ENCODE measurements at places on chromosomes 16 and 17.

GRCh38 chr16:76535-77272 lies 1.3 kb upstream of the MPG start:
- H3K4me1 ChIP-seq = peaks cover 44% of the 10 kb centered on the region
- H3K36me3 ChIP-seq = peaks cover 18% of the 10 kb centered on the region
- H3K4me3 ChIP-seq = peak overlapping the region; percentile 13
- peak overlapping the region; percentile 74 for H3K27ac ChIP-seq
- peak; percentile 46 for DNase-seq

- H3K27me3 ChIP-seq = no peaks in the 10 kb centered on the region
- no peak overlapping the region for H3K4me3 ChIP-seq
- DNase-seq = no peak
- H3K4me1 ChIP-seq = no peaks in the 10 kb centered on the region
- no peak overlapping the region for H3K27ac ChIP-seq
- no peaks in the 10 kb centered on the region for H3K36me3 ChIP-seq
Measured at GRCh38 chr16:15788846-15789239, 68.0 kb downstream of the MYH11 start.

GRCh38 chr16:3652373-3653195 lies 1.9 kb upstream of the DNASE1 start:
- H3K27me3 ChIP-seq = no peaks in the 10 kb centered on the region
- peaks cover 44% of the 10 kb centered on the region for H3K36me3 ChIP-seq
- no peak overlapping the region for H3K4me3 ChIP-seq
- H3K27ac ChIP-seq = no peak overlapping the region
- H3K4me1 ChIP-seq = peaks cover 8% of the 10 kb centered on the region

- no peaks in the 10 kb centered on the region for H3K36me3 ChIP-seq
- no peak overlapping the region for H3K4me3 ChIP-seq
- H3K27ac ChIP-seq = no peak overlapping the region
- H3K27me3 ChIP-seq = no peaks in the 10 kb centered on the region
- no peak for DNase-seq
- H3K4me1 ChIP-seq = peaks cover 5% of the 10 kb centered on the region
Measured at GRCh38 chr16:1488054-1488601, 616 bp downstream of the PTX4 start.

DNA sequence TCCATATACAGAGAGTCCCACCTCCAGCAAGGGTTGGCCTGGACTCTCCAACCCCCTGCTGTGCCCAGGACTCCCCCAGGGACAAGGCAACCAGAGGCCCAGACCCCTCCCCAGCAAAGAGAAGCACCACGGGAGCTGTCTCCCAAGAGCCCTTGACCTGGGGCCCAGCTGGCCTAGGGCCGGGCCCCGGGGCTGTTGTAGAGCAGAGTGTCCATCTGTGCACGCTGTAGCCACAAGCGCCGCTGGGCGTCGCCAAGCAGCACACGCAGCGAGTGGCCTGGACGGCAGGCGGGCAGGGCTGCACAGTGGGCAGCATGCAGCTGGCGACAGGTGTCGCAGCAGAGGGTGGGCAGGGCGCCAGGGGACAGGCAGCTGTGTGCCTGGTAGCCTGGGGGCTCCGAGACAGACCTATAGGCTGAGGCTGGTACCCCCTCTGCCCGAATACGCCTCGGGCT lies 4.3 kb downstream of the SPATA2L start:
- H3K27me3 ChIP-seq = no peaks in the 10 kb centered on the region
- H3K4me1 ChIP-seq = peaks cover 12% of the 10 kb centered on the region
- H3K36me3 ChIP-seq = peaks cover 51% of the 10 kb centered on the region

DNA sequence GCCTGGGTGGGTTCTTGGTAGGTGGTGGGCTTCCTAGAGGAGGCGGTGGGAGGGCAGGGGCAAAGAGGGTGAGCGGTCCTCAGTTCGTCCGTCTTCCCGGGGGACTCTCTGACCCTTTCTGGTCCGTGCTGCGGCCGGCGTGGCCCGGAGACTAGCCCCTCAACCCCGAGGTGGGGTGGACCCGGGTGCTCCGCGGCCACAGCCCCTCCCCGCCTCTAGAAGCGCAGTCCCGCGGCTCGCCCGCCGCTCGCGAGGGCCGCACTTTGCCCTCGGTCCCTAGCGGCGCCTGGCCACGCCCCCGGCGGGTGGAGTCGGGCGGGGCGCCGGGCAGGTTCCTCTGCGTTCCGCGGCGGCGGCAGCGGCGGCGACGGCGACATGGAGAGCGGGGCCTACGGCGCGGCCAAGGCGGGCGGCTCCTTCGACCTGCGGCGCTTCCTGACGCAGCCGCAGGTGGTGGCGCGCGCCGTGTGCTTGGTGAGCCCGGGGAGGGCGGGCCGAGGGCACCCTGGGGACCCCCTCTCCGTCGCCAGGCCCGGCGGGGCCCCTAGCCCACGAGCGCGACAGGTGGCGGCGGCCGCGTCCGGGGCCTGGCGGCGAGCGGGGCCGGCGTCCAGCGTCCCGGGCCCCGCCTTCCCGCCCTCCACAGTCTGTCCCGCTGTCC lies at the start of gene SYNGR2:
Gene SYNGR2, plus strand, starts transcription at position 340 of the 661 bp plus-strand sequence. Its CDS starts 36 bp downstream, at position 376.
- peak; percentile 93 for DNase-seq
- no peaks in the 10 kb centered on the region for H3K27me3 ChIP-seq
- H3K4me1 ChIP-seq = peaks cover 8% of the 10 kb centered on the region
- H3K36me3 ChIP-seq = peaks cover 15% of the 10 kb centered on the region
- no peak within 1 kb of the TSS for H3K27ac ChIP-seq
- peak within 1 kb of the TSS; percentile 84 for H3K4me3 ChIP-seq

- no peak for DNase-seq
- H3K4me1 ChIP-seq = no peaks in the 10 kb centered on the region
- H3K27ac ChIP-seq = no peak overlapping the region
- H3K4me3 ChIP-seq = no peak overlapping the region
- H3K27me3 ChIP-seq = no peaks in the 10 kb centered on the region
Measured at GRCh38 chr17:70774339-70775117, 605.2 kb downstream of the KCNJ2 start.

GRCh38 chr16:5509336-5509735 lies 411.7 kb upstream of the EEF2KMT start:
- no peaks in the 10 kb centered on the region for H3K4me1 ChIP-seq
- no peak overlapping the region for H3K27ac ChIP-seq
- DNase-seq = no peak
- H3K36me3 ChIP-seq = no peaks in the 10 kb centered on the region
- H3K4me3 ChIP-seq = no peak overlapping the region

DNA sequence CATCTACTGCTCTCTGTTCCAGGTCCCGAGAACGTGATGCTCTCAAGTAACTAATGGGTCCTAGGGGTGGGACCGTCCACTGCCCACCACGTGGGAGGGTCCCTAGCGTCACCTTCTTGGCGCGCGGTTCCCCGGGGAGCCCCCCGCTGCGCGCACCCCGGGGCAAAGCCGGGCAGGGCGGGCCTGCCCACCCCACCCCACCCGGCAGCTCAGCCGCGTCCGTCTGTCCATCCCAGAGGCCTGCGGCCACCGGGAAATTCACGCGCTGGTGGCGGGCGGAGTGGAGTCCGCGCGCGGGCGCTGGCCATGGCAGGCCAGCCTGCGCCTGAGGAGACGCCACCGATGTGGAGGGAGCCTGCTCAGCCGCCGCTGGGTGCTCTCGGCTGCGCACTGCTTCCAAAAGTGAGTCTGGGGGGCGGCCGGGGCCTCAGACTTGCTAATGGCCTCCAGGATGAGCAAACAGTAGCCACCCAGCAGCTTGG lies 494 bp downstream of the PRSS41 start:
- no peaks in the 10 kb centered on the region for H3K27me3 ChIP-seq
- H3K4me1 ChIP-seq = peaks cover 1% of the 10 kb centered on the region
- H3K36me3 ChIP-seq = no peaks in the 10 kb centered on the region

- DNase-seq = no peak
- no peaks in the 10 kb centered on the region for H3K36me3 ChIP-seq
- H3K4me1 ChIP-seq = peaks cover 2% of the 10 kb centered on the region
- H3K4me3 ChIP-seq = no peak overlapping the region
Measured at GRCh38 chr16:89944773-89945172, 3.8 kb upstream of the DEF8 start.

- no peak overlapping the region for H3K4me3 ChIP-seq
- H3K4me1 ChIP-seq = no peaks in the 10 kb centered on the region
- H3K27ac ChIP-seq = peak overlapping the region; percentile 69
- no peaks in the 10 kb centered on the region for H3K27me3 ChIP-seq
Measured at GRCh38 chr16:22397464-22397863, 23.0 kb upstream of the CDR2 start.

GRCh38 chr17:55286681-55287589 lies 22.2 kb downstream of the HLF start:
- peak; percentile 28 for DNase-seq
- no peak overlapping the region for H3K4me3 ChIP-seq
- no peaks in the 10 kb centered on the region for H3K36me3 ChIP-seq
- no peak overlapping the region for H3K27ac ChIP-seq

GRCh38 chr17:45650561-45650960 lies 133.6 kb upstream of the CRHR1 start:
- DNase-seq = no peak
- no peaks in the 10 kb centered on the region for H3K4me1 ChIP-seq
- H3K27me3 ChIP-seq = no peaks in the 10 kb centered on the region
- no peak overlapping the region for H3K27ac ChIP-seq
- no peak overlapping the region for H3K4me3 ChIP-seq

DNA sequence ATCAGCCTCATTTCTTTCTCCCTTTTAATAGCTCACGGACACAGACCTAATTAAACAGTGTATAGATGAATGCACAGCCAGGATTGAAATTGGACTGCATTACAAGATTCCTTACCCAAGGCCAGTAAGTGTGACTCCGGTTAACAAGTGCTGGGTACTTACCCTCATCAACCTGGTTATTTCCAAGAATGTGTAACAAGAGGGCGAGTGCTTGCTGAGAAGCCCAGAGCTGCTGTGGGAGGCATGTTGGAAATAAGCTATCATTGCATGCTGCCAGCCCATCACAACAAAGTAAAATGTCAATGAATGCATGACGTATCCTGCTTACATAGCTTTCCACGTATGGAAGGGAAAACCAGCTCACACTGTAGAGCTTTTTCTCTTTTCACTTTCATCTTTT lies 19.5 kb downstream of the LYRM1 start:
- H3K4me3 ChIP-seq = no peak overlapping the region
- peaks cover 2% of the 10 kb centered on the region for H3K36me3 ChIP-seq
- H3K27ac ChIP-seq = no peak overlapping the region
- H3K27me3 ChIP-seq = no peaks in the 10 kb centered on the region

GRCh38 chr16:59634951-59635350 lies 900.8 kb upstream of the GOT2 start:
- no peak overlapping the region for H3K27ac ChIP-seq
- DNase-seq = no peak
- H3K4me3 ChIP-seq = no peak overlapping the region

- H3K27ac ChIP-seq = no peak overlapping the region
- peaks cover 5% of the 10 kb centered on the region for H3K4me1 ChIP-seq
Measured at GRCh38 chr17:75776386-75777295, 8.0 kb upstream of the UNK start.

DNA sequence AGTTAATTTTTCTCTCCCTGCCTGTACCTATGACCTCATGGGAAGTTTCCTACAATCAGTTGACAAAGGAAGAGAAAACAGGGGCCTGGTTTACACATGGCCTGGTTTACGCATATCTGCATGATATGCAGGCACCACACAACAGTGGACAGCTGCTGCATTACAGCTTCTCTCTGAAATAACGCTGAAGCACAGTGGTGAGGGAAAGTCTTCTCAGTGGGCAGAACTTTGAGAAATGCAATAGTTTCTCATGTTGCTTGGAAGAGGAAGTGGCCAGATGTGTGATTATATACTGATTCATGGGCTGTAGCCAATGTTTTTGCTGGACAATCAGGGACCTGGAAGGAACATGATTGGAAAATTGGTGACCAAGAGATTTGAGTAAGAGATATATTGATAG lies 324.1 kb upstream of the GOT2 start:
- no peak overlapping the region for H3K27ac ChIP-seq
- no peak for DNase-seq
- no peaks in the 10 kb centered on the region for H3K27me3 ChIP-seq
- H3K4me3 ChIP-seq = no peak overlapping the region
- no peaks in the 10 kb centered on the region for H3K36me3 ChIP-seq
- H3K4me1 ChIP-seq = no peaks in the 10 kb centered on the region

GRCh38 chr16:24041834-24042631 lies 206.2 kb downstream of the PRKCB start:
- no peaks in the 10 kb centered on the region for H3K27me3 ChIP-seq
- no peaks in the 10 kb centered on the region for H3K36me3 ChIP-seq
- no peak overlapping the region for H3K27ac ChIP-seq
- H3K4me3 ChIP-seq = no peak overlapping the region
- DNase-seq = peak; percentile 77

DNA sequence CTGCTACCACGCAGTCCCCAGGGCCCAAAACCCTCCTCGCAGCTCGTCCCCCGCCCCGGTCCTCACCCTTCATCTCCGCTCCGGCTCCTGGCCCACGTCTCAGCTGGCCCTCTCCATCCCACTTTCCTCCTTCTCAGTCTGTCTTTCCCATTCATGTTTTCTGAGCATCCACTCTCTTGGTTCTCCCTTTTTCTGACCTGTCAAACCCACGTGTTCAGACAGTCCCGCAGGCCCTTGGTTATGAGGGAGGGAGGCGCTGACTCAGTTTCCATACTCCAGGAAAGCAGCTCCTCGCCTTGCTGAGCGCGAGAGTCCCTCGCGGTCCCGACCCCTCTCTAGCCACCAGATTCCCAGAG lies 392 bp upstream of the HID1 start:
- DNase-seq = no peak
- H3K27me3 ChIP-seq = peaks cover 9% of the 10 kb centered on the region
- no peaks in the 10 kb centered on the region for H3K36me3 ChIP-seq
- peak overlapping the region; percentile 62 for H3K4me3 ChIP-seq

DNA sequence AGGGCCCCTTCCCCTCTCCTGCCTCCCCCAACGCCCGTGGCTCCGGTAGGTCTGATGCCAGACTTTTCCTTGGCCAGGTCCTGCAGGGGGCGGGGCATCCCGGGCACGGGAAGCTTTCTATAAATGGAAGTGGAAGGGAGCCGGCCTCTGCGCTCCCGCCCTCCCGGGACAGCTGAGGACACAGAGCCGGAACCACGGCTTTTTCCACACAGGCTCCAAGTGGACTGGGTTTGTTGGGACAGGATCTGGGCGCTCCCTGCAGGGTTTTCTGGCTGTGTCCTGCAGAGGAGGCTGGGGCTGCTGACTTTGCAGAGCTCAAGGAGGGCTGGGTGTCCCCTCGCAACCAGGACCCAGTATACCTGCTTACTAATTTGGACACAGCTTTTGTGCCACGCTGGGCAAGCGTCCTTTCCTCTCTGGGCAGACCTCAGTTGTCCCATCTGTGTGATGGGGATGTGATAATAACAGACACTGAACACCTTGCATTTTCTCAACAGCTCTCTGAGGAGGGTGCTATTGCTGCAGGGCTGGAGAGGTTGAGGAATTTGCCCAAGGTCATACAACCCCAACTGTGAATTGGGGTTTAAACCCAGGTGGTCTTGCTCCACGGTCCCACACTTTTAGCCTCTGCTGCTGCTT lies 1.8 kb downstream of the TNS4 start:
- peak; percentile 51 for DNase-seq
- H3K4me3 ChIP-seq = no peak overlapping the region
- no peak overlapping the region for H3K27ac ChIP-seq
- H3K36me3 ChIP-seq = no peaks in the 10 kb centered on the region
- no peaks in the 10 kb centered on the region for H3K27me3 ChIP-seq

- H3K36me3 ChIP-seq = no peaks in the 10 kb centered on the region
- no peaks in the 10 kb centered on the region for H3K27me3 ChIP-seq
- DNase-seq = no peak
Measured at GRCh38 chr17:69717214-69717613, 302.7 kb downstream of the MAP2K6 start.
